PC-3 (cell line): ENCODE measurements at places on chromosomes 3 and 15. TPM values are rescaled to one million over a fixed set of nuclear protein-coding genes. Genes with fewer than 3 reads are reported as not detected.

DNA sequence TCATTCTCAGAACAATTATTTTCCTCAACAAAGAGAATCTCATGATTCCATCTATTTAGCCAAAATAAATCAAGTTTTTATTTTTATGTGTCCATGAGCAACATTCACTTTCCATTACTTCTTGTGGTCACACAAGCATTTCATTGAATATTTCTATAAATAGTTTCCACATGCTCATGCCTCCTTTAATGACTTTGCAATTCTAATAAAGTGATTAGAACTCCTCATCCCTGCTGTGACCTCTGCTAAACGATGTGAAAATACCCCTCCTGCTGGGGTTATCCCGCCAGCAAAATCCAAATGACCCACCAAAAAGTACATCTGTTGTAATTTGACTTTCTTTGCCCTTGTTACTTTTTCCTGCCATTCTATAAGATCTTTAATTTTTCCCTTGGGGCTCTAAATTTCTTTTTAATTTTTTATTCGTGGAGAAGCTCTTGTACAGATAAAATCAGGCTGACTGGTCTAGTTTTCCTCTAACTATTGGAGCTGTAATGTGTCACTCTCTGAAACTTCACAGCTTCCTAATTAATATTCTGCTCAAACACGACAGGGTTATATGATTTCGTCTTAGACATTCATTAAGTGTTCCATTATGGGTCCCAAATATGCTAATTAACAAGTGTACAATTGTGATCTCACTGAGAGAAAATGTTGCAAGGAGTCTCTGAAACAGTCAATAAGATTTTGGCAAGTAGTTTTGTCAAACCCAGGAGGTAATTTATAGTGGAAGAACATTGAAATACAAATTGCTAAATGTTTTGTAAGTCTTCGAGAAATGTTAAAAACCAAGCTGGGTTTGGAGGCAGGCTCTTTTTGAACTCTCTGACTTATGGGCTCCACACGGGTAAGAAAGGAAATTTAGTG, 533.1 kb upstream of the NAALADL2 start:
- no peak for DNase-seq

GRCh38 chr15:30827625-30828303, 76.0 kb upstream of the FAN1 start:
- DNase-seq = peak; percentile 7

DNA sequence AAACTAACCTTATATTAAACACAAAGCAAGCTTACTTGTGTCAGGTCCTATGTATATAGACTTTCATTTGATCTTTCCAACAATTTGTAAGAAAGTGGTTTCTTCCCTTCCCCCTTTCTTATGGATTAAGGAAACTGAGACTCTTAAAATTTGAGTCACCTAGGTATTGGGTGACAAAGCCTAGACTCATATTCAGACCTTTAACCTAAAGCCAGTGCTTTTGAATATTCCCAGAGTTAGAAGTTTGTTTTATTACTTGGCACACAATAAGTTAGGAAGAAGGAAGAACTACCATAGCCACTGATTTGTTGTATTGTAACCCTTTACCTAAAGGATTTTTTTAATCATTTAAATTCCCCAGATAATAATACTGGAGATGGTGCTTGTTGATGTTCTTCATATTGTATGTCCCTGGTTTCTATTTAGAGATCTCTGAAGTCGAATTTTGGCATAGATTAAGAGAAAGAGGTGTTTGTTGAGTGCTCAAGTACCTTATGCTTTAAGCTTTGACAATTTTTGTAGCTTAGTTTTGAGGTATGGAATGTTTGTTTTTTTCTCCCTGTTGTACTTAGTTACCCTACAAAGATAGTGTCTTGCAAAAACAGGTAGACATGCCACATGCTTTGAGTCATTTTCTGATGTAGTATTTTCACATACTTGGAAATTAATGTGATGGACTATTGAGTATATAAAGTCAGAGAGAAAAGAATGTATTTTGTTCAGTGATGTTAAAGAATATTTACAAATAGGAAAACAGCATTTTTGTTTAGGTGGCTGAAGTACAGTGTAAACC, 11.2 kb downstream of the TSC22D2 start:
- peak; percentile 87 for DNase-seq

- no peak for DNase-seq
Measured at GRCh38 chr3:110015231-110015963, 678.1 kb upstream of the DPPA4 start.

GRCh38 chr3:148998715-148999423, 7.5 kb downstream of the GYG1 start:
- no peak for DNase-seq

GRCh38 chr3:148829926-148830325, 2.3 kb downstream of the CPB1 start:
- DNase-seq = no peak

The TLR9 gene
- total RNA-seq = not detected in 2 replicates

The RPUSD2 gene
- total RNA-seq = 22.2 and 24.4 TPM in 2 replicates
